Omental fat pad (tissue), 4 donors: ENCODE measurements at places on chromosomes 12 and 14.

- no peak for DNase-seq
Measured at GRCh38 chr12:95480230-95480629, 6.3 kb downstream of the METAP2 start.

- no peak for DNase-seq
Measured at GRCh38 chr12:53252349-53252916, 15.7 kb upstream of the ESPL1 start.

DNA sequence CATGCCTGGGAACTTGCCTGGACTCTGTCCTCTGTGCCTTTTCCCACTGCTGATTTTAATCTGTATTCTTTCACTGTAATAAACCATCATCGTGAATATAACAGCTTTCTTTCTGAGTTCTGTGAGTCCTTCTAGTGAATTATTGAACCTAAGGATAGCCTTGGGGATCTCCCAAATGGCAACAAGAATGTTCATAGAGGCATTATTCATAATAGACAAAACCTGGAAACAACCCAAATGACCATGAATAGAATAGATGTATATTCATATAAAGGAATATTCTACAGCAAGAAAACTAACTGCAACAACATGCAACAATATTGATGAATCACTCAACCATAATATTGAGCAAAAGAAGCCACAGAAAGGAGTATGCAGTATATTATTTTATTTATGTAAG lies 44.7 kb upstream of the CEP83 start:
- DNase-seq = no peak

DNA sequence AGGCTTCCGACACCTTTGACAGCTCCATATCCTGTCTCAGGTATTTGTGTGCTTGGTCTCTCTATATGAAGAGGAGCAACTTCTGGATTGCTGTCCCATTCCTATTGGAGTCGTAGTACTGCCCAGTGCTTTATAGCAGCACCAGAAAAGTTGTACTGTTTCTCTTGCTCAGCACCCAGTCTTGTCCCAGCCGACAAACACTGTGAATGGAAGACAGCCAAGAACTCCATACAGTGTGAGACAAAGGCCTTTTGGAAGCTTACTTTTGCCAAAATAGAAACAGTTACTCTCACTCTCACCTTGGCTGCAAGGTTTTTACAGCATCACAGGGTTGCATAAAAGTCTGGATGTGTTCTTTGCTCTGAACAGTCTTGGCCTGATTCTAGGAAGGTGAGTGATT lies 105.3 kb downstream of the TGFB3 start:
- DNase-seq = no peak

- no peak for DNase-seq
Measured at GRCh38 chr14:72780751-72781150, 113.2 kb downstream of the DPF3 start.

DNA sequence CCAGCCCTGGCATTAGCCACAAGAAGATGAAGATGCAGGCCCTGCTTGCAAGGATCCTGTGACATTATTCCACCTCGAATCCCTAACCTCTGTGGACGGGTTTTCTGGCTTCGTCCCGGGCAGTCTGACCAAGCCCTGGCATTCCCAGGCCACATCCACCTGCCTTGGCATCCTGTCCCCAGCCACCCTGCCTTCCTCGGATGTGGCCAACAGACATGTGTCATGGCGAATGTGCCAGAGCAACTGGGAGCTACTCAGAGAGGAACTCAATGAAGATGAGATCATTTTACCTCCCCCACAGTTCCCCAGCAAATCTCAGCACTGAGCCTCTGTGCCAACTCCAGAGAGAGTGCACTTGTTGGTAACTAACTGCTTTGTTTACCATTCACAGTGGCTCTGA lies 33.5 kb upstream of the KCNA5 start:
- DNase-seq = no peak

DNA sequence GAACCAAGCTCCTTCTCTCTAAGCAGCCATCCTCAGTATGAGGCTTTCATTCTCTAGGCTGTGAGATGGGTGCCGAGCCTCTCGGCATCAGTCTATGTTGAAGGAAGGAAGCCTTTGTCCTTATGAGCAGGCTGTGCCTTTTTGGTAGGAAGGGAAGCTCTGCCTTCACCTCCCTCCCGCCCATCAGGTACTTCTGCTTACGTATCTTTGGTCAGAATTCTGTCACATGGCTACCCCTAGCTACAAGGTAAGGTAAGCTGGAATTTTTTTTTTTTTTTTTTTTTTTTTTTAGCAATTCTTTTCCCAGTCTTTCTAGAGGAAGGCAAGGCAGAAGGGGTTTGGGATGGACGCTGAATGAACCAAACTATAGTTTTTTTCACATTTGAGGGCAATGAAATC lies 16.9 kb downstream of the BATF start:
- DNase-seq = no peak

- no peak for DNase-seq
Measured at GRCh38 chr14:90722590-90722989, 93.6 kb downstream of the TTC7B start.

DNA sequence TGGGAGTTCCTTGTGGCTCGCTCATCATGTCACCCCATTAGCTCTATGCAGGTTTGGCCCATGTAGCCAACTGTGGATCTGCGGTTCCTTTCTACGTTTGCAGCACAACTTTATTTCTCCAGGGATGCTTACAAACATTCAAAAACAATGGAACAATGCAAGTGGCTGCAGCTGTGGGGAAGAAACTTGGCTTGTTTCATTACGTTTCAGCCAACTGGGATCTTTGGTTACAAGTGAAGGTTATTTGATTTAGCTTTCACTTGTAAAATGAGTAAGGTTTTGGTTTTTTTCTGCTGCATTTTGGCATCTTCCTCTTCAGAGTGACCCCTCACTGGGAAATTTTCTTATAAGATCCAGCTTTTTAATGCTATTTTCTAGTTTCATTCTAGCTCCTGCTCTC lies 105.9 kb downstream of the PLXNC1 start:
- DNase-seq = no peak

DNA sequence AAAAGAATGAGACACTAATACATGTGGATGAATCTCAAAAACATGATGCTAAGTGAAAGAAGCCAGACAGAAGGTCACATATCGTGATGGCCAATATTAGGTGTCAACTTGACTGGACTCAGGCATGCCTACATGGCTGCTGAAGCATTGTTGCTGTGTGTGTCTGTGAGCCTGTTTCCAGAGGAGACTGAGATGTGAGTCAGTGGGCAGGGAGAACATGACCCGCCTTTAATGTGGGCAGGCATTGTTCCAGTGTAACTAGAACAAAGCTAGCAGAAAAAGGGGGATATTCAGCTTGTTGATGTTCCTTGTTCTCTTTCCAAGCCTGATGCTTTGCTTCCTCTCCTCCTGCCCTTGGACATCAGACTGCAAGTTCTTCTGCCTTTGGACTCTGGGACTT lies 47.6 kb downstream of the DCAF5 start:
- DNase-seq = no peak

GRCh38 chr14:24243336-24243836 lies 963 bp upstream of the TINF2 start:
- no peak for DNase-seq

DNA sequence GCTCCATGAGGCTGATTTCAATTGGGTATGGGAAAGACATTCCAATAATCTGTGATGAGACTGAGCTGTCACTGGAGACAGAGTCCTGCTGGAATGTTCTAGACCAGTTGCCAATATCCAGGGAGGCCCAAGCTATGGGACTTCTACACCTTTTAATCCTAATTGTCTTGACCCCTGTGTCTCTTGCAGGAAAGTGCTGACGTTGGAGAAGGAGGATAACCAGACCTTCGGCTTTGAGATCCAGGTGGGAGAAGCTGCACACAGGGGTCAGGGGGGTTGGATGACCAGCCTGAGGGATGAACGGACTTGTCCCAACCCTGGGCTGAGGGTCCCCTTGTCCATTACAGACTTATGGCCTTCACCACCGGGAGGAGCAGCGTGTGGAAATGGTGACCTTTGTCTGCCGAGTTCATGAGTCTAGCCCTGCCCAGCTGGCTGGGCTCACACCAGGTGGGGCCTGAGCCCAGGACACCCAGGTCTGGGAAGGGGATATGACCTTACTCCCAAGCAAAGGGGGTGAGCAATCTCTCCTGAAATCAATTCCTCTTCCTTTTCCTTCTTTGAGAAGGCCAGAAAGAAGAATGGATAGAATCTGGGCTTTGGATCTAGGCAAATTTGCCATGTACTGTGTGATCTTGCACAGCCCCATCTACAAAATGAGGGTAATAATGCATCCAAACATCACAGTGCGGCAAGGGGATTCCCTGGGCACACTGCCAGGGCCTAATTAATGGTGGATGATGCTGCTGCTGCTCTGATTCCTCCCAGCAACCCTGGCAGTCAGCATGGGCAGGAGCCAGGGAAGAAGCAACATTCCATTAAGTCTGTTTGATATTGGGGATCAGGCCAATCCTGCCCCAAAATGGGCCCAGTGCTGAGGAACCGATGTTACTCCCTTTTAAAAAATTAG lies 4.2 kb downstream of the TAMALIN start:
- no peak for DNase-seq

- no peak for DNase-seq
Measured at GRCh38 chr14:77485256-77485655, 13.4 kb downstream of the ISM2 start.

DNA sequence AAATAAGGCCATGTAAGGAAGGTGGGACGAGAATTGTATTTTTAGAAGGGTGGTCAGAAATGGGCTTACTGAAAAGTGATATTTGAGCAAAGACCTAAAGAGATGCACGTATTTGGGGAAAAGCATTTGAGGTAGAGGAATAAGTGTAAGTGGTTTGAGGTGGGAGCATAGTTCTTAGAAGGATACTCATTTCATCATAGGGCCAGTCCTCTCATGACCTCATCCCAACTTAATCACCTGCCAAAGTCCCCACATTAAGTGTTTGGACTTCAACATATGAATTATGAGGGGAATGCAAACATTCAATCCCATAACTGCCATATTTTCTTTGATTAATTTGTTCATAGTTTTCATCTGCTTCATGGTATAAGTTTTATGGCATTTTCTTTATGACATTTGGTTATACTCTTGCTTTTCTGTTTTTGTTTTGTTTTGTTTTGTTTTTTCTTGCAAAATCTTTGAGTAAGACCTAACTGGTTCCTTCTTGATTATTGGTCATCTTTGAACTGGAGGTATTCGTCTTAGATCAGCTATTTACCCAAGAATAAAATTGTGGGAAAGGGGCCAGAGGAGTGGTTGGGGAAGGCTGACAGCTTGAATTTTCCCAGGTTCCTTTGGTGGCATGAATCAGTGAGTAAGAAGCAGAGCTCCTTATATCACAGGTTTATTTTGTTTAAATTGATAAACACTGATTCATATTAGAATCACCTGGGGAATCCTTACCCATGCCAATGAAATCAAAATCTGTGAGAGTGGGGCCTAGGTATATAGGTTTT lies 24.2 kb downstream of the GNPNAT1 start:
- no peak for DNase-seq

- no peak for DNase-seq
Measured at GRCh38 chr14:79342942-79343341, 868.4 kb downstream of the DIO2 start.

- no peak for DNase-seq
Measured at GRCh38 chr14:66330916-66331315, 155.3 kb upstream of the CCDC196 start.

- no peak for DNase-seq
Measured at GRCh38 chr14:63715360-63715759, 12.5 kb downstream of the SGPP1 start.

DNA sequence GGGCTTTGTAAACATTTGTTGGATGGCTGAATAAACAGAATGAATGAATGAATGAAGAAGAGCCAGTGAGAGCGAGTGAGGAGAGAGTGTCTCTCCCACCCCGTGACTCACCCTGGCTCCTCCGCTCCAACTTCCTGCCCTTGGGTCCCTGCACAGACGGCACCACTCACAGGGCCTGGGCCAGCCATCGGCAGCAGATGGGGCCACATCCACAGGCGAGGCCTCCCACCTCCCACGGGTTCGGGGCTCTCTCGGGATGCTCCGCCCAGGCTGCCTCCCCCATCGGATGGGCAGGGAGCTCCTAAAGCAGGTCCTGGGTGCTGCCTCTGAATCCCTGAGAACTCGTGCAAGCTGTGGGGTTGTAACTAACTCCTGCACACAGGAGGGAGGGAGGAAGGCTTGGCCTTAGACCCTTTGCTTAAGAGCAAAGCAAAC lies 41.3 kb downstream of the CCNK start:
- DNase-seq = no peak

DNA sequence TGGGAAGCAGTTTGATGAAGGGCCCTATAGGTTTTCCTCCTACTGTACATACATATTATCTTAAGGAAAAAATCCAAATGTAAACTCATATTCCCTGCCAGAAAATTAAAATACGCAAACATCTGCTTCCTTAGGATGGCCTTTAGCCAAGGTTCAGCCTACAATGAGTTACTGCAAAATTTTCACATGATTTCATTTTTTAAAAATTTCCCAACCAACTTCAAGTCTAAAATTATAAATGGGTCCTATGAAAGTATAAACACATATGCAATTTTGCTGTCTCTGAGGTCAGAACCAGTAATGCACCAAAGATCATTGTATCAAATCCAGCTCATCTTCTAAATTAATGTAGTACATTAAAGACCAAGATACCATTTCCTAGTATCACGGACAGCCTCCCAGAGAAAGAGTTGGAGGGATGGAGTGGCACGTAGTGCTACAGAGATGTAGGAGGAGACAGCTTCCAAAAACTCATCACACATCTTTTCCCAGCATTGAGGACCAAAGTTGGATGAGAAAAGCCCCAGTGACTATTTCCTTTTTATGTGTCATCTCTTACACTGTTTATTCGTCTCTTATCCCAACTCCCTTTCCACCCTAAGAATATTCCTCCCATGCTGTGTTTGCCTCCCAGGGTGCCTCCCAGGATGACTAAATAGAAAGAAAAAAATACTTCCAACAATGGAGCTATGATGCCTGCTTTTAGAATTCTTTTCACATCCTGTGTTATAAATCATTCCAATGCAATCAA lies 92.3 kb upstream of the SLCO1C1 start:
- no peak for DNase-seq

DNA sequence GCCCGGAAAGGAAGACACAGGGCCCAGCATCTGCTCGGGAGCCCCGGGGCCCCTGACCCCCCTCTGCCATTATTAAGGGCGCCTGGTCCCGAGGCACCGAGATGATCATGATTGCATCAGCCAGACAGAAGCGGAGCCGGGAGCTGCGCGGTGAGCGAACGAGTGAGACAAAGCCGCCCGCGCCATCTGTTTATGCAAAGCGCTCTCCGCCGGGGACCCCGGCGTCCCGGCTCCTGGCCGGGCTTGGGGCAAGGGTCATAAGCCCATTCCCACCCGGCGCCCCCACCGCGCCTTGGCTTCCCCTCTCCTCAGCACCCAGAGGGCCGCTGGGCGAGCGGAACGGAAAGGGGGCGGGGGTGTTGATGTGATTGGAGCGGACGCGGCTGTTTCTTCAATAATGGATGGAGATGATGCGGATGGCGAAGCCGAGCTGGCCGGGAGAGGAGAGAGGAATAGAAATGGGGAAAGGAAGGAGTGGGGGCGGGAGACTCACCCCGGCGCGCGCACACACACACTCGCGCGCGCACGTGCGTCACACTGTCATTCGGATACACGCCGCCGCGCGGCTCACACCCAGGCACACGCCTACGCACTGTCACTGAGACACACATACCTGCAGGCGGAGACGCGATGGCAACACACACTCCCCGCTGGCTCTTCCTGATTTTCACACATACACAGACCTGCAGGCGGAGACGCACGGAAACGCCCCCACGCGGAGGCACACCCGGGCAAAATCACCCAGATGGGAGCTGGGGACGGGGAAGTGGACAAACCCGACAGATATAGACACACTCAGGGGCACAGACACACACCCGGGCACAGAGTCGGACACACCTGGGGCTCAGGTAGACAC lies 10.7 kb downstream of the STAC3 start:
- DNase-seq = no peak
